ENCODE measurements at places on chromosomes 3 and 15.

GRCh38 chr3:131711114-131711768 is 208.5 kb upstream of the MRPL3 start:
- DNase-seq = no peak

- no peak for DNase-seq
Measured at GRCh38 chr15:80155001-80155377, 2.2 kb downstream of the FAH start.

DNA sequence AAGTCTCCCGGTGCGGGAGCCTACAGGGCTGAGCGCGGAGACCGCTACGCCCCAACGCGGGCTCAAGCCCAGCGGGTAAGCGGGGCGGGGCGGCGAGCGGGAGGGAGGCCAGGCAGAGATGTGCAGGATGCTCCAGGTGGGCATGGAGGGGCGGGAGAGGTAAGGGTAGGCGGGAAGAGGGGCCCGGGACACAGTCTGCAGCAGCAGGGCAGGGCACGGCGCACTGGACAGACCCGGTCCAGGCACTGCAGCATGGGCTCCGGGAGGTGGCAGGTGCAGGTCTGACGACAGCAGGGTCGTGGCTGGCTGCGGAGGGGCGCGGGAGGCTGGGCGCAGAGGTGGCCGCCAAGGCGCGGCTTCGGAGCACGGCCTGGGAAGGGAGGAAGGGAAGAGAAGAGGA is 102.8 kb downstream of the GABRB3 start:
- DNase-seq = no peak

DNA sequence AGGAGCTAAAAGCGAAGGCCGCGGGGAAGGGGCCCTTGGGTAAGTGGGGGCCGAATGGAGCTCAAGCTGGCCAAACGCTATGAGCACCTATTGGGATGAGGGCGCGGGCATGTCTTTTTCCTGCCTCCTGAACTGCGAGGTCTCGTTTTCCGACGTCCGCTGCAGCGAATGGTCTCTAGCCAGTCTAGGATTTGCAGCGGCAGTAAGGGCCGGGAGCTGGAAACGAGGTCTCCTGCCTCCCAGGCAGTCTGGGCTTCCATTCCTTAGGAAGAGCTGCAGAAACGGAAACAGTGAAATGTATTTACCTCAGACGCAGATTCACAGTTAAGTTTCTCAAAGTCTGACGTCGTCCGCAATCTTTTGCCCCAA is 517 bp downstream of the TMA7 start:
- DNase-seq = no peak

GRCh38 chr15:29470794-29471193 is 201.2 kb upstream of the NSMCE3 start:
- no peak for DNase-seq

GRCh38 chr3:55551644-55552043 is 64.5 kb upstream of the WNT5A start:
- no peak for DNase-seq

DNA sequence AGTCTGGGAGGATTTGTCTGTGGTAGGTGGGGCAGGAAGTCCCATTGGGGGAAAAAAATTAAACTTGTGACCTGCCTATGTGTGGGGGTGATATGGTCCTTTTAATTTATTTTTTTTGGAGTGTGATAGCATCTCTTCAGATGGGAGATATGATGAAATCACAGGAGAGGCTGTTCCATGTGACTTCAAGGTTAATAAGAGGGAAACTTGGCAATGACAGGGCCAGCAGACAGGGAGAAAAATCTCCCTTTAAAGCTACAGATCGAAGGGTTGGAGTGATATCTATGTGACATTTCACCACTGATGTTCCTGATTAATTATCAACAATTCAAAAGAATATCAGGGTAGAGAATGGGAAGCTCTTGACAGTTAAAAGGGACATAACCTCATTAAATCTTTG is 886.9 kb downstream of the TUSC7 start:
- no peak for DNase-seq

DNA sequence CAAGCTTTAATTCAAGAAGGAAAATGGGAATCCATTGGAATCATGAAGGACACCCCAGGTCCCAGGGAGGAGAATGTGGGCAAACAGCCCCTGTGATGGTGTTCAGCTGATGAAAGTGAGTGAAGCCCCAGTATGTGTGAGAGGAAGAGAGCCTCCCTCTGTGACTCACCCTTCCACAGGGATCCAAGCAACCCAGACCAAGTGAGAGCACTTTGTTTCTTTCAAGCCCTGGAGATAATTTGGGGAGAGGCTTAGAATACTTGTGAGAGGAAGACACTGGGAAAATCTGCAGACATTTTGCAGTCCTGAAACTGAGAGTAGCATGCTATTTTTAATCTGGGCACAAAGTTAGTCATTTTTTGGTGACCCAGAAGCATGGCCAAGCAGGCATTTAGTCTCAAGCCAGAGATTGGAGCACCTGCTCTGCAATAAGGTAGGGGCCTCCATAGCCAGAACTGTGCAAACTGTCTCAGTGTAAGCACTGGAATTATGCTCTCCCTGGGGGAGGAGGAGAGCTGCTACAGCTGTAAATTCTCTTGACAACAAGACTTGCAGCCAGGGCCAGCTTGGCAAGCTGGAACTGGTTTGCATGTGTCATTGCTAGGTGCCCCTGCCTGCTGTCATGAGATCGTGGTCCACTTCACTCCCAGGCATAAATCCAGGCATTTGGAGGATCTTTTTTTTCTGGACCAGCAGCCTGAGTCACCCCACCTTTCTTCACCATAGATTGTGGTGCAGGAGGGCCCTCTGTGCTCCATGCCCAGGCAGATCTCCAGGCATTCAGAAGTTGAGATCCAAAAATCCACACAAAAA is 537.8 kb upstream of the DPPA4 start:
- no peak for DNase-seq

DNA sequence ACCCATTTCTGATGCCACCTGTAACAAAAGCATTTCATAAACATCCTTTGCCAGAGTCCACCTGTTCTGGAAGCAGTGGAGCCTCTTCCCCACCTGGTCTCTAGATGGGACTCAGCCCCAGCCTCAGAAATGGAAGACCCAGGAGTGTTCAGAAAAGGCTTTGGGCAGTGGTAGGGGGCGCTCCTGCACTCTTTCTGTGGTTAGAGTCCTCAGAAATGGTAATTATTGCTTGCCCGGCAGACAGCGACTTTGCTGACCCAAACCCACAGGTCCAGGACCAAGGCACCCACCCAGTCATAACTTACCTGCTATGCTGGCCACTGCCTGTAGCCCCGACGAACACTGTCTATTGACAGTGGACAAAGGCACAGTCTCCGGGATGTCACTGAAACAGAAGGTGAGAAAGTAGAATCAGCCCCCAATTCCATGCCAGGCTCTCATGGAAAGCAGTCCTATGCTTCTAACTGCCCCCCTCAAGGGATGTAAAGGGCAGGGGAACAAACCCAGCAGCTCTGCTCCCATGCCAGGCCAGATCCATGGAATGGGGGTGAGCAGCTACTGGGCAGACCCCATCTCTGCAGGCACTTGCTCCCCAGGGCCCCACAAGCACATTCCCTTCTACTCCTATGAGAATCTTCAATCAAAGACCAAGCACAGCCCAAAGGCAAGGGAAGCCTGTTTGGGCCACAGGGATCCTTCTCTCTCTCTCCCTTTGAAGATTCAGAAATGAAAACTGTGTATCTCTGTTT is 5.1 kb downstream of the ACAA1 start:
- DNase-seq = no peak

DNA sequence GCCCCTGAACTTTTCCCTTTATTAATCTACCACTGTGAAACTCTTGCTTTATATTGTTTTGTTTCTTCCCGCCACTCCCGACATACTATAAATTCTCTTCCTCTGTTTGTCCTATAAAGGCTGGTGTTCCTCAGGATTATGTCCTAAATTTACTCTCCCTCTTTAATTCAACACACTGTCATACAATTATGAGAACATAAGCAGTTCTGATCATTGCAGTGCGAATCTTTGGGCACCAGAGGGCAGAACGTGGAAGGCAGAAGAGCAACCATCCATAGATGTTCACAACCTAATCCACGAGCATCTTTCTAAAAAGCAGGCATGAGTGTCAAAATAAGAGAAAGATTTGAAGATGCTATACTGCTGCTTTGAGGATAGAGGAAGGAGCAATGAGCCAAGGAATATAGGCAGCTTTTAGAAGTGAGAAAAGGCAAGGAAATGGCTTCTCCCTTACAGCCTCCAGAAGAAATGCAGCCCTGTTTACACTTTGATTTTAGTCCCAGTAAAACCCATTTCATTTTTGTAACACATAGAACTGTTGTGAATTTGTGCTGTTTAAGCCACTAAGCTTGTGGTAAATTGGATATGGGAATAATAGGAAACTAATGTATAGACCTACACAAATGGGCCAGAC is 179.4 kb downstream of the GBE1 start:
- DNase-seq = peak; percentile 2

DNA sequence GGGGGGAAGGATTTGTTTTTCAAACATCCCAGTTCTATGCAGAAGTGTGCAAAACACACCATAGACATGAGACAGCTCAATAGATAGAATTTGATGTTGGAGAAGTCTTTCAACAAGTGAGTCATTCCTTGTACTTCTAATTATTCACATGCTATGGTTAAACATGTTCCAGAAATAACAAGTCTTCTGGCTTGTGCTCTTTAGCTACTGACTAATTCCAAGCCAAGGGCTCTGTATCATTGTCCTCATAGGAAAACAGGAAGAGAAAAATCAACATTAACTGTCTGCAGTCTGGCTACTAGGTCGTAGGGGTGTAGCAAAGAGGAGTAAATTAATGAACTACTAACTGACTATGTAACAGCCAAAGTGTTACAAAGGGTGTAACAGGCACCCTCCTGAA is 25.8 kb downstream of the LDHAL6B start:
- no peak for DNase-seq

GRCh38 chr15:39512643-39513042 is 68.2 kb upstream of the THBS1 start:
- no peak for DNase-seq

DNA sequence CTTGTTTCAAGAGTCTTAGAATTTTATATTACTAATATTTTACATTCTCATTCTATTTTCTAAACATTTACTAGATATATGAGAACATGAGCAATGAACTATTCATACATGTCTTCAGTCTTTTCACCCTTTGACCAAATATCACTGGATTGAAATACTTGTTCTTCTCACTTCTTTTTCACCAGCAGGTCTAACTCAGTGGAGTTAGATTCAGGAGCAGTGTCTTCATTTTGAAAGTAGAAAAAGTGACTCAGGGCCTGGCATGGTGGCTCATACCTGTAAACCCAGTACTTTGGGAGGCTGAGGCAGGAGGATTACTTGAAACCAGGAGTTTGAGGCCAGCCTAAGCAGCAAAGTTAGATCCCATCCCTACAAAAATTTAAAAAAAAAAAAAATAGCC is 70.8 kb downstream of the USP13 start:
- DNase-seq = no peak
